Activated CD4-positive, alpha-beta T cell treated with anti-CD3 and anti-CD28 coated beads for 4 hours (primary cell): ENCODE measurements at places on chromosomes 16 and 17.

DNA sequence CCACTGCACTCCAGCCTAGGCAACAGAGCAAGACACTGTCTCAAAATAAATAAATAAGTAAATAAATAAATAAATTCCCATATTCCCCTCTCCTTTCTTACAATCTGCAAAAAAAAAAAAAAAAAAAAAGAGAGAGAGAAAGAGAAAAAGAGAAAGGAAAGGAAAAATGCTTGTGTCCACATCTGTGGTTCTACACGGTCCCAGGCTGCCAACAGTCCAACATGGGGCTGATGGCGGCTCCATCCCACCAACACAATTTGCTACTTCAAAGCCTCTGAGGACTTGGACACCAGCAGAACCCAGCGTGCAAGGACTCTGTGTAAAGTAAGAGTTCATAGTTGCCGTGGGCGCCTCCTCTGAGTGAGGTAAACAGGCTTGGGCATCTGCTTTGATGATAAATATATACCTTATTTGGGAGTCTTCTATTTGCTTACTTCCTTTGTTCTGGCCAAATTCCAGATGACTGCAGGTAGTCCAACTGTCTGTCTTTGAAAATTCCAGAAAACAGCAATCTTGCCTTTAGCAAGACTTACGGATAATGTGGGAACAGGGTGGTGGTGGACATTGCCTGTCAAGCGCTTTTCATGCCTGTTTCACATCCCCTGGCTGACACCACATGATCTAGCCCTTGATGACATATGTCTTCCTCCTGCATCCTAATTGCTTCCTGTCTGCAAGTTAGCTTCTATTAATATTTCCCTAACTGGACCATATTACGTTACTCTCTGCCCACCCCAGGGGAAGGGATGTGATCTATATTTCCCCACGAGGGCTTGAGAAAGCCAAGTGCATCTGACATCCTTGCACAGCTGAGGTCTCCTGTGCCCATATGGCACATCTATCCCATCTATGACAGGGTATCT, 10.1 kb downstream of the LITAF start:
- DNase-seq = no peak

DNA sequence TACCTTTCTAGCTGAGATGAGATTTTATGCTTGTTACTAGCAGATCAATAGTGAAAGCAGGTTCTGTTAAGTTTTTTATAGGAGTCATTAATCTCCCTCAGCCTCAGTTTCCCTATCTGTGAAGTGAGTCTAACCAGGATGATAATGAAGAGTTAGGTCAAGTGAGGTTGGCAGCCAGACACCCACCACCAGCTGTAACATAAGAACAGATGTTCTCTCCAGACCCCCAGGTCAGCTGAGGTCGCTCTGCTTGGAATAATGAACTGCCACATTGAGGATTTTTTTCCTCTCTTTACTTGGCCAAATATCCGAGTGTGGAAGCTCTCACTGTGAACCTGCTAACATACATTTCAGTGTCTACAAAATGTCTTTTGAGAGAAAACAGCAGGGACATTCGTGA, 389.6 kb downstream of the WWOX start:
- no peak for DNase-seq

DNA sequence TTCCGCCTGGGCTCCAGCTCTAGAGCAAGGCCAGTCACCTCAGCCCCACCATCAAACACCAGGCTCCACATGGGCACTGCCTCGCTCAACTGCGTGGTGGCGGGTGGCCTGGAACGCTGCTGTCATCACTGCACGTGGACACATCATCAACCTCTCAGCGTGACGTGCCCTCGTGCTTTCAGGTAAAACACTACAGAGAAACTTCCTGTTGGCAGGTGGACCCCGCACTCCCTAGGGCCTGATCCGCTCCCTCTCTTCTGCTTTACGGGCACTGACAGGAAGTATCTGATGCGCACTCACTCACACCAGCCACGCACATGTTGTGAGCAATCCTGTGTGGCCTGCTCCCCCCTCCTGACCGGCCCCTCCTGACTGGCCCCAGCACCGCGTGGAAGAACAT, 87.4 kb downstream of the ANKRD11 start:
- DNase-seq = no peak

GRCh38 chr17:50697663-50698272, 9.9 kb downstream of the ANKRD40 start:
- no peak for DNase-seq

GRCh38 chr17:60548990-60549389, 22.9 kb upstream of the APPBP2 start:
- DNase-seq = no peak

- DNase-seq = no peak
Observed at GRCh38 chr16:20300312-20301097, 26.8 kb downstream of the GP2 start.

DNA sequence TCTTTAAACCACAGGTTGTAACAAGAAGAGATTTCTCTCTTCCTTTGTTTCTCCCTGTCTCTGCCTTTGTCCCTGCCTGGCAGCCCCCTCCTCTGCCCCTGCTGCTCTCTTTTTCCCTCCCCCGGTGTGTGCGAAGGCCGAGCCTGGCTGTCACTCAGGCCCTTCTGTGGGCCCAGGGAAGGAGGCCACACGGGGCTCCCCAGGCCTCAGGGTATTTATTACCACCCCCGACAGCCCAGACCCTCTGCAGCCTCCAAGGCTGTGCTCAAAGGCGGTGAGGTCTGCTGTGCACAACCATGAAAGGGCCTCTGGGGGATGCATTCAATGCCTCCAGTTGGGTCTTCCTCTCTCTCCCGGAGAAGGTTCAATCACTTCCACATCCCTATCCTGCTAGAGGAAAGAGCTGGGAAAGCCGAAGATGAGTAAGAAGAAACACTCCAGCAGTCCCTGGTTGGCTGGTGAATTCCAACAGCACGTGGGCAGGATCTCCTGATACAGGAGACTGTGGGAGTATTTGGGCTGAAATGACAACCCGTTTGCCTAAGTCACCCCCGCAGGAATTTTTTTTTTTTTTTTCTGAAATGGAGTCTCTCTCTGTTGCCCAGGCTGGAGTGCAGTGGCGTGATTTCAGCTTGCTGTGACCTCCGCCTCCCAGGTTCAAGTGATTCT, 34.2 kb downstream of the ZNF423 start:
- DNase-seq = no peak

- DNase-seq = no peak
Observed at GRCh38 chr16:17103216-17103615, 367.5 kb downstream of the XYLT1 start.

DNA sequence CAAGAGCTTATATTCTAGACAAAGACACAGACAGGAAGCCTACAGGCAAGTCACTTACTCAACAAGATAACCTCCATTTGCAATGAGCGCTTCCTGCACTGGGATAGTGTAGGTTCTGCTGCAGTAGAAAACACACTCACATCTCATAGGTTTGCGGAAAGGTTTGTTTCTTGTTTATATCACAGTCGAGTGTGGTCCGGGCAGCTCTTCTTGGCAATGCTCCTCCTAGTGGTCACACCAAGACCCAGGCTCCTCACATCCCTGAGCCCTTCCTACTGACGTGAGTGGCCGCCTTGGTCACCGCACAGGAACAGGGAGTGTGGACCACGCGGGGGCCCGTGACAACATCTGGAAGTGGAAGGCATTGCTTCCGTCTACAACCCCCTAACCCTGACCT, 48.0 kb upstream of the RBFOX3 start:
- no peak for DNase-seq

DNA sequence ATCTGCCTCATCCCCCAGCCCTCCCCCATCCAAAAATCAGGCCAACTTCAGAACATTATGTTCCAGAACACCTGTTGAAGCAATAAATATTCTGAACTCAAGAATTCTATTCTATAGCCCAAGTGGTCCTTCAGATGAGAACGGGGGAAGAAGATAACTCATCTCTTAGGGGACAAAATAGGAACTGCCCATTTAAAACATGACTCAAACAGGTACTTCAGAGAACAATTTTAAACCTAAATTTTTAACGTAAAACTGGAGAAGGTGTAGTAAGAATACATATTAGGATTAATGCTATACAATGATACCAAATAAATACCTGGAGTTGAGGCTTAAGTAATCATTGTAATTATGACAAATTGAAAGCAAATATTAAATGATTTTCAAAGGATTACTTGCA, 112.1 kb downstream of the CDYL2 start:
- DNase-seq = no peak
